Left cardiac atrium (tissue), 4 donors: ENCODE measurements at places on chromosomes 11 and 22. TPM values are rescaled to one million over a fixed set of nuclear protein-coding genes. Genes with fewer than 3 reads are reported as not detected.

GRCh38 chr11:96260067-96260511 lies 82.9 kb downstream of the MAML2 start:
- DNase-seq = no peak

- no peak for DNase-seq
These were observed 8.8 kb downstream of the PPM1F start for GRCh38 chr22:21943571-21944448.

Gene TRPT1
- 59.6 TPM for total RNA-seq

DNA sequence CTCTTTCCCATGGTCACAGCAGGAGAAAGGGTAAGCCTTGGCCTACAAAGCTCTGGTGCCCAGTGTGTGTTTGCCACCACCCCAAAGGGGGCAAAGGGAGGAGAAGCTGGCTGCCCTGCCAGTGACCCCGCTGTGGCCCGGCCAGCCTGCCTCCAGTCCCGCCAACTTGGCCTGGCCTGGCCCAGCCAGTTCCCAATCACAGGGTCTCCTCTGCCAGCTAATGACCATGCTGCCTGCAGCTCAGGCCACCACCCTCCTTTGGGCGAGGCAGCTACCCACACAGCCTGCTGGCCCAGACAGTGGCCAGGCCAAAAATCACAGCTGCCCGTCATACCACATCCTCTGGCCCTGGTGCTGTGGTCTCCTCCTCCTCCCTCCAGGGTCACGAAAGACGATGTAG lies 5.1 kb downstream of the GDPD5 start:
- DNase-seq = no peak

GRCh38 chr11:77548552-77549445 lies 41.0 kb upstream of the AQP11 start:
- no peak for DNase-seq
